Activated naive CD4-positive, alpha-beta T cell treated with anti-CD3 and anti-CD28 coated beads, Interleukin-2, amount 50 U/mL, for 72 hours (primary cell): ENCODE measurements at places on chromosomes 4 and X. TPM values are rescaled to one million over a fixed set of nuclear protein-coding genes. Genes with fewer than 3 reads are reported as not detected.

DNA sequence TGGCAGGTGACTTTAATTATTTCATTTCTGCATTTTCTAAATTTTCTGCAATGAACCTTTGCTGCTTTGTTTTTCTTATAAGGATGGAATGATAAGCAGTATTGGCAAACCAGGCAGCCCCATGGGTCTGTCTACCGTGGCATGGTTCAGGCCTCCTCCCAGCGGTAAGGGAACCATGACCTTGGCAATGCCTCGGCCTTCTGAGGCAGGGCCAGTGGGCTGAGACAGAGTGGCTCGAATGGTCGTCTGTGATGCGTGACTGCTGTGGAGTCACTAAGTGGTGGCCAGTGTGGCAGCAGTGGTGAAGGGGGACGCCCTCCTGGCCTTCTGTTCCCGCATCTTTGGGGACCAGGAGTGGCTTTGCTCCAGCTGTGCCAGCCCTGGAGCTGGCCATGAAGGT is 43.6 kb upstream of the GRPEL1 start:
- no peak for DNase-seq

DNA sequence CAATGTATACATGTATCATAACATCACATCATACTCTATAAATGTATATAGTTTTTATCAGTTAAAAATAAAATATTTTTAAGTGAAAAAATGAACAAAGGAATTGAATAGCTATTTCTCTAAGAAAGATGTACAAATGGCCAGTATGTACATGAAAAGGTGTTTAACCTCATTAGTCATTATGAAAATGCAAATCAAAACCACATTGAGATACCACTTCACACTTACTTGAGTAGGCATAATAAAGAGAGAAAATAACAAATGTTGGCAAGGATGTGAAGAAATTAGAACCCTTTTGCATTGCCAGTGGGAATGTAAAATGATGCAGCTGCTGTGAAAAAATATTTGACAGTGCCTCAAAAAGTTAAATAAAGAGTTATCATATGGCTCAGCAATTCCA is 95.5 kb downstream of the IRS4 start:
- no peak for DNase-seq

DNA sequence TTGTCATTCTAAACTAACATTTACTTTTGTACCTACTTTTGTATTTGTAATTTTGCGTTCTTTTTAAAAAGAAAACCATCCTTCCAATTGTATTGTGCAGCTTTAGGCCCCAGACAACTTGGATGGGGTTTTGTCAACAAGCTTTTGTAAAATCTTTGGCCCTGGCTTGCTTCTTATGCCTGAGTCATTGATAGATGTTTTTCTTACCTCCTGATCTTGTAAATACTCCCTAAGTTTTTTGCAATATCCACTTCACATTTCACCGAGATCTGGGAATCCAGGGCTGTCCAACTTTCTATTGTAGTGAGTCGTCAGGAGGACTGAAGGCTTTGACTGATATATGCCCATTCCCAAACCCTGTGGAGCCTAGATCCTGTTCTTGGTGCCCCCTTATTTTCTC is 126.9 kb upstream of the GUCY1A1 start:
- DNase-seq, result no peak

DNA sequence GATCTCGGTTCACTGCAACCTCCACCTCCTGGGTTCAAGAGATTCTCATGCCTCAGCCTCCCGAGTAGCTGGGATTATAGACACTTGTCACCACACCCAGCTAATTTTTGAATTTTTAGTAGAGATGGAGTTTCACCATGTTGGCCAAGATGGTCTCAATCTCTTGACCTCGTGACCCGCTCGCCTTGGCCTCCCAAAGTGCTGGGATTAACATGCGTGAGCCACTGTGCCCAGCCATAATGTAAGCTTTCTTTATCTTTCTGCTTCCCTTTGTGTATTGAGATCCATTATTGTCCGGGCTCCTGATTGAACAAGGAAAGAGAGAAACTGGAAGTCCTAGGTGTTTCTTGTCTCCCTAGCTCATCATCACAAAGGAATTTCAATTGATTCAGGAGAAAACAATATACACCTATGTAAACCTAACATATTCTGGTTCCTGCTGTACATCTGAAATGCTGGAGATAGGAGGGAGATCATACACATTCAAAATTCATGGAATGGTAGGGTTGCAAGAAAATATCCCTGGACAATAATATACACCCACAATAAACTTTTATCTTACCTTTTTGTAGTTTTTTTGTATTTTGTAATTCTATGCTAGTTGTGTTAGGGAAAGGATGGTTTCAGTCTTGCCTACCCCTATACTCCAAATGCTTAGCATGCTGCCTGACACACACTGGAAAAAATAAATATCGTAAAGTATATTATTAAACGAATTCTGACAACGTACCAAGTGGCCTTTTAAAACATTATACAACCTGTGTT is 194.4 kb upstream of the HS3ST1 start:
- no peak for DNase-seq

MAGEA2B gene
- total RNA-seq, result not detected

ARHGEF6 gene
- total RNA-seq, result 59.5 TPM
